CD4-positive, alpha-beta T cell treated with Interleukin-15 for 1 hour (primary cell): ENCODE measurements at places on chromosomes 2 and 18.

DNA sequence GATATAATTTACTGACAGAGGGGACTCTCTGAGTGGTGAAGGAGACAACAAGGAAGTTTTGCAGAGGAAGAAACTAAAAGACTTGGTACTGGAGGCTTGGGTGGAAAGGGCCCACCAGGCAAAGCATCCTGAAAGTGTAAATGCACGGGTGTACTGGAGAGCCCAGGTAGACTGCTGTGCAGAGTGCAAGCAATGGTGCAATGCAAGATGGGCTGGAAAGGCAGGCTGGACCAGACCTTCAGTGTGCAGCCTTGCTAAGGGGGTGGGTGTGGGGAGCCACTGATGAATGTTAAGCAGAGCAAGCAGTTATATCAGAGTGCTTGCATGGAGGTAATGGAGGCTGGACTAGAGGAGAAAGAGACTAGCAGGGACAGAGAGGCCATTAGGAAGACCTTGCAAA, 10.7 kb downstream of the C2orf74 start:
- DNase-seq: no peak

GRCh38 chr2:105490204-105490603, 91.4 kb upstream of the FHL2 start:
- DNase-seq: no peak

- DNase-seq: no peak
Observed at GRCh38 chr2:120765678-120766469, 30.2 kb downstream of the GLI2 start.

GRCh38 chr18:54052259-54052658, 172.2 kb downstream of the MBD2 start:
- no peak for DNase-seq

GRCh38 chr2:185202945-185203528, 535.6 kb upstream of the FSIP2 start:
- no peak for DNase-seq

DNA sequence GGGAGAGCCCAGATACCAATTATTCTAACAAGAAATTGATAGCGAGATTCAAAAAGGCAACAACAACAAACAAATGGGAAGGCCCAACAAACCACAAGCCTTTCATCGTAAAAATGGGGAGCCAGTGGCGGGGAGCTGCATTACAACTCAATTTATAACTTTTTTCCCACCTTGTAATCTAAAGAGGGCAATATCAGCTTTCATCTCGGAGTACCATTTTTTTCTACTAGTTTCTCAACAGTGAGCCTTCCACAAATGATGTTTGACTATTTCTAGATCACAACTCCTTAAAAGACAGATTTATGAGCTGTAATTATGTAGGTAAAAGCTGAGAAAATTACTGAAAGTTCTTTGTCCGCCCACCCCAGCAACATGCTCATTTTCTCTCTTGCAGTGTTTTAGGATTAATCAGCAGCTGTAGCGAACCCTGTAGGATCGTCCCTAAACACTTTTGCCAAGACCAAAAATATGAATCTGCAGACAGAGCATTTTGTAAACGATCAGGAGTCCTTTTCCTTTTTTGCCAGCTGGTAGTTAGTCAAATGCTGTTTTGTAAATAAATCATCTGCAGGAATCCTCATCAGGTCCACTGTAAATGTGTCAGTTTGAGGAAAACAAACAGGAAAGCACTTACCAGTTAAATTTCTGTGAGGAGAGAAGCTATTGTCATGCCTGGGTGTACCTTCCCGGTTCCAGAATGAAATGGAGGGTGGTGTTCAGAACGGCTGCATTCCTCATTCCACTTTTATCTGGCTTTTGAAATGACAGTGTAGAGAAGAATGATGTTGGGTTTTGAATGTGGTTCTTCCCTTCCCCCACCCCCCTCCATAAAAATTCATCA, 53.2 kb downstream of the EEF1B2 start:
- DNase-seq: no peak

DNA sequence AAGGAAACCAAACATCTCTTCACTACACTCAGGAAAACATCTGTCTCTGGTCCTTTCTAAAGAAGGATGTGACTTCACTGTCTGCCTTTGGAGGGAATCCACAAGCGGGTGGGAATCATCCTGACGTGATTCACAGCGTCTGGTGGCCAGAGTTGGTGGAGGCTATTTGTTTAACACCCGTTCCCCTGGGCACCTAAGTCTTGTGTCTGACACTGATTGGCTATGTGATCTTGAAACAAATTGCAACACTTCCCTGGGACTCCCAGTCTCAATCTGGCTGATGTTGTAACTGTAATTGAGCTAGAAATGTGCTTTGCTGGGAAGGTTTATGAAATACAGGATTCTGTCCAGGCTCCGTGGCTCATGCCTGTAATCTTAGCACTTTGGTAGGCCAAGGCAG, 28.8 kb upstream of the SIX3 start:
- no peak for DNase-seq

- DNase-seq: no peak
Observed at GRCh38 chr2:37244017-37244416, 12.6 kb downstream of the NDUFAF7 start.

DNA sequence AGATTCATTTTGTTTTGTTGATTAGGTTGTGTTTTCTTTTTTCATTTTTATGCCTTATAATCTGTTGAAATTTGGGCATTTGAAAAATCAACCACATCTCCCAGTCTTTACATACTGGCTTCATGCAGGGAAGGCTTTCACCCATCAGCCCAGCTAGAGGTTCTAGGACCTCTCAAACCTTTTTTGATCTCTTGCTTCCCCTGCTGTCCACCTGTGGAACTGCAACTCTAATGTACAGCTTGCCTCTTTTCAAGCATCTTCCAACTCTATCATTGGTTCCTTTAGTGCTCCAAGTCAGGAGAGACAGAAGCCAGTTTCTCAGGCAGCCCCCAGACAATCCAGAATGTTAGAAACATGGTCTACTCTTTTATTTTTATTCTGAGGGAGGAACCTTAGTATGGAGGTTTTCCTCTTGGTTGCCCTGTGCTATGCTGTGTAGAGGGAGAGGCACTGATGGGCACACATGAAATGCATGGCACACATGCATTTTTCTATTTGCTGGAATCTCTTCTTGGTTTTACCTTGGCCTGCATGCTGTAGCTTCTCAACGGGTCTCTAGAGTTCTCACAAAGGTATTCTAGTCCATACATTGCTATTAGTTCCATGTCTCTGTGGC, 107.2 kb upstream of the L3MBTL4 start:
- DNase-seq: no peak

DNA sequence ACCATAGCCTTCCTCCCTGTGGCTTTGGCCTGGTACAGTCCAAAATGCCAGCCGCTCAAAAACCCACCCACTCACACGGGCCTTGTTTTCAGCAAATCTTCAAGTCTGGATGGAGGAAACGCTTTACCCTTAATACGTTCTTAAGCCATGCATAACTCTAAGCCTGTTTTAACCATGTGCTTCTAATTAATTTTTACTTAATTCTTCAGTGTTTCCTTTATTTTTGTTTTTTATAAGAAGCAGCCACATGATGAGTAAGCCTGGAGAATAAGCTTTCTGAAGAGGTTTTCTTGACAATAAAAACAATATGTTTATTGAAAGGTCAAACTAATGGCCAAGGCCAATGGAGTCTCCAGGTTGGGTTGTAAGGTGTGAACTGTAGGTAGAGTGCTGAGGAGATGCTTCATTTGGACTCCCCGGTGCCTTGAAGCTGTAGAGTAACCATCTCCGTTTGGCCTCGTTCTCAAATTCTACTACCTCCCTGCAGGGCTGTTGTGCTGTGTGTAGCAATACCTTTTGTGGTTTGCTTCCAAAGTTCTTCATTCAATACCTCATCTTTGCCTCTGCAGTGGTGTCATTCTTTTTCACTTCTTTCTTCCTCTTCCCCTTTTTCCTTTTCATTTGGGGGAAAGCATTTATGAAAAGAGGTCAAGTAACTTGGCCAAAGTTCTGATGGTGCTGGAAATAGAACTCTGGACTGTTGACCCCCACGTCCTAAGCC, 113.7 kb downstream of the PRKCE start:
- peak; percentile 25 for DNase-seq

DNA sequence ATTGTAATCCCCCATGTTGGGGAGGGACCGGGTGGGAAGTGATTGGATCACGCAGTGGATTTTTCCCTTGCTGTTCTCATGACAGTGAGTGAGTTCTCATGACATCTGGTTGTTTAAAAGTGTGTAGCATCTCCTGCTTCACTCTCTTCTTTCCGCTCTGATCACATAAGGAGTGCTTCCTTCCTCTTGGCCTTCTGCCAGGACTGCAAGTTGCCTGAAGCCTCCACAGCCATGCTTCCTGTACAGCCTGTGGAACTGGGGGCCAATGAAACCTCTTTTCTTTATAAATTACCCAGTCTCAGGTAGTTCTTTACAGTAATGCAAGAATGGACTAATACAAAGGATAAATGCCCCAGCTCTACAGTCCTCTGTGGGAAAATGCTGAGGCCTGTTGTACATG, 437.5 kb upstream of the NXPH2 start:
- DNase-seq: no peak

- no peak for DNase-seq
Observed at GRCh38 chr18:46899274-46899948, 17.9 kb downstream of the PIAS2 start.

DNA sequence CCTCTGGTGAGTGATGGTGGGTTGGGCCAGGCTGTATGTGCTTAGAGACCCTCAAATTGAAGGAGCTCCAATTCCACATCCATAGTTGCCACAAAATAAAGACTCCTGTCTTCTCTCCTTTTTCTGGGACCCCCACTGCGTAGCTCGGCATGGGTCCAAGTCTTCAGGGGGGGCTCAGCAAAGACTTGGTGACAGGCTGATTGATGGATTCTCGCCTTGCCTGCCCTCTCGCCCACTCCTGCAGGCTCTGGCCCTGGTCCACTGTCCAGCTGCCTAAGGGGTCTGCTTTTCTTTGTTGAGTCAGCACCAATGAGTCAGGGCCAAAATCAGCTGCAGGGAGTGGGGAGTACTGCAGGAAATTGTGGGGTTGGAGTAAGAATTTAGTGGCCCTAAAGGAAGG, 21.5 kb downstream of the RPL37A start:
- no peak for DNase-seq

- DNase-seq: no peak
Observed at GRCh38 chr2:31598694-31599093, 18.0 kb upstream of the SRD5A2 start.

- DNase-seq: no peak
Observed at GRCh38 chr2:229388731-229389130, 117.6 kb upstream of the PID1 start.

DNA sequence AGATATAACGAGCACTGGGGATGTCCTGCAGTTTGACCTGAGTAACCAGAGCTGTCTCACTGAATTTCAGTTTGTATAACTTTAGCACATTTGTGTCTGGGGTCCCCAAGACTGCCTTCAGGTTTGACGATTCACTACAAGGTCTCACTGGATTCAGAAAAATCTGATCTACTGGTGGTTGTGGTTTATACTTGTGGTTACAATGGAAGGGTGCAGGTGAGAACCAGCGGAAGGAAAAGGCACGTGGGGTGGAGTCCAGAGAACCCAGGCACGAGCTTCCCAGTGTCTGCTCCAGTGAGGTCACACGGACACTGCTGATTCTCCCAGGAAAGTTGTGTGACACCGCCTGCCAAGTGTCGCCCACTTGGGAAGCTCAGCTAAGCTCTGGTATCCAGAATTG, 126.0 kb downstream of the ZNF236 start:
- no peak for DNase-seq

GRCh38 chr2:149908726-149909683, 321.4 kb upstream of the MMADHC start:
- DNase-seq: no peak

DNA sequence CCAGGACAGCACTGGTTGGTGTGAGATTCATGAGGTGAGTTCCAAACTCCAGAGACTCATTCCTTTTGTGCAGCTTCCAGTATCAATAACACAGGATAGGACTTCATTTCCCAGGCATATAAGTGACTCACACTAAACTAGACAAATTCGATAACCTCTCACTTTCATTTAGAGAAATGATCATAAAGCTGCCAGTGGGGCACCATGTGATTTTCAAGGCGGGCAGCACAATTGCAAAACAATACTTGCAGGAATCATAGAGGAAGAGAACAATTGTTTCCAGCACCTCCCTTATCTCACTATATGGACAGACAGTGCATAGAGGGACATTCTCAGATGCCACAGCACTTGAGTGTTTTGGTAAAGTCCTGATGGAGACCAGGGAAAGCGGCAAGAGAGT, 31.3 kb upstream of the DNAH7 start:
- DNase-seq: no peak

- no peak for DNase-seq
Observed at GRCh38 chr2:237126519-237127174, 41.0 kb downstream of the COPS8 start.

DNA sequence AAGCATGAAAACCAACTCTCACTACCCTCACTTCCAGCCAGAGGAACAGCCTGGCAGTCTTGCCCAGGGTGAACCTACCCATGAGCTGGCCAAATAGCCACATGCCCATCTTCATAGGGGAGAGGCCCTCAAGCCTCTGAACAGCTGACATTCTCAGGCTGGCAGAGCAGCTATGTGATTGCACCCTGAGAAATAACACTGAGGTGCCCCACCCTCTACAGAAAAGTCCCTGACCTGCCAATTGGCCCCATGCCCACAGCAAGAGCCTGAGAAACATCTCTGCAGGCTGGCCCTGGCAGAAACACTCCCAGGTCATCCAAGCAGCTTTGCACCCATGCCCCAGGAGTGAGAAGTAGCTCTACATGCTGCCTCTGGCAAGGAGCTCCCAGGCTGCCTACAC, 127.4 kb upstream of the OTX1 start:
- no peak for DNase-seq

DNA sequence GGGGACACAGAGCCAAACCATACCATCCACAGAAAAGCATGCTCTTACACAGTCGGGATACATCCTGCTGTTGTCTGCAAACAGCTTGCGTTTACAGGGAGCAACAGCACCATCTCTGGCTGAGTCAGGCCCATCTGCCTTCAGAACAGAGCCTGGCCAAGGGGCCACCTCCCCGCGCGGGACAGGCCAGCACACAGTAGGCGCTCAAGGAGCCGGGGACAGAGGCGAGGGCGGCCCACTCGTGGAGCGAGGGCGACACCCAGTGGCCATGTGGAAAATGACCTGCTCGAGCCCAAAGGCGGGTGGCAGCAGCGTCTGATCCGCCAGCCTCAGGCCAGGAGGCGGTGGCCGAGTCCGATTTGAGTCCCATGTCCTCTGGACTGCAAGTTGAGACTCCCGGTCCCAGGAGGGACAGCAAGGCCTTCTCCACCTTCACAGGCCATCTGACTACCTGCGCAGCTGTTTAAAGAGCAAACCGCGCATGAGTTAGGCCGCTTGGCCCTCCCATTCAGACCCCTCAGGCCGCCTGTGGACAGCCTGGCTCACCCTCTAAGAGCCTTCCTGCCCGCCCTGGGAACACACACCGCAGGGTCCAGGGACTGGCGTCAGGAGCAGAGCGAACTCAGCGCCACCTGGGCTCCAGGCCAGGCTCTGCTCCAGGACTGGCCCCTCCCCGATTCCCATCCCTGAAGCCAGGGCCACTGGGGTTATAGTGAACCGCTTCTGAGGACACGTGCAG, 38.3 kb downstream of the TTC32 start:
- DNase-seq: peak; percentile 59

GRCh38 chr2:120432293-120432975, 86.5 kb downstream of the INHBB start:
- DNase-seq: no peak

DNA sequence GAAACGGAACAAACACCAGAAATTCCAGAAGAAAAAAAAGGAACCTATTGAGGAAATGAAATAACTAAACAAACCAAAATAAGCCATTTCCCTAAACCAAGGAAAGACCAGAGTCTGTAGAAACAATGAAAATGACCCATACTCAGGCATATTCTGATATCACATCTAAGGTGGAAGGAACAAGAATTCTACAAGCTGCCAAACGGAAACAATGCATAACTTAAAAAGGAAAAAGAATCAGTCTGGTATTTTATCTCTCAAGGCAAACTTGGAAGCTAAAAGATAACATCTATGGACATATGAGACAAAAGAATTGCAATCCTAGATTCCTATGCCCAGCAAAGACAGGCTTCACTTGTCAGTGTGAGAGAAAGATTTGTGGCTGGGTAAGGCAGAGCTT, 326.2 kb downstream of the PDE11A start:
- DNase-seq: no peak
